ENCODE measurements at places on chromosomes 1 and 21. TPM values are rescaled to one million over a fixed set of nuclear protein-coding genes. Genes with fewer than 3 reads are reported as not detected.

GRCh38 chr1:38773483-38773882 lies 86.1 kb downstream of the RRAGC start:
- DNase-seq = no peak

DNA sequence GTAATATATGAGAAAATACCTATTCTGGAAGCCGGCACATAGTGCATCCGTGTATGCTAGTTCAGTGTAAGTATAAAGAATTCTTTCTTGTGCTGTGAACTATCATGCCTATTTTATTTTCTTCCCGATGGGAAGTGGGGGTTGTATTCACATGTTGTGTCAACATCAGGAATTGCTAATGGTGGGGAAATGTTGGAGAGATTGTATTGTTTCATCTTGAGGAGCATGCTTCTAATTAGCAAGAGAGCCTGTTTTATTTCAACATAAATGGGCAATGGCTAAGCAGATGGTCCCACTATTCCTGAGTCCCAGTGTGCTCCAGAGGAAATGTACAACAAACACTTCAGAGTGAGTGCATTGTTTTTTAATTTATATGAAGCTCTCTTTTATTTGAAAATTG lies 485.2 kb downstream of the PLPP3 start:
- no peak for DNase-seq

DNA sequence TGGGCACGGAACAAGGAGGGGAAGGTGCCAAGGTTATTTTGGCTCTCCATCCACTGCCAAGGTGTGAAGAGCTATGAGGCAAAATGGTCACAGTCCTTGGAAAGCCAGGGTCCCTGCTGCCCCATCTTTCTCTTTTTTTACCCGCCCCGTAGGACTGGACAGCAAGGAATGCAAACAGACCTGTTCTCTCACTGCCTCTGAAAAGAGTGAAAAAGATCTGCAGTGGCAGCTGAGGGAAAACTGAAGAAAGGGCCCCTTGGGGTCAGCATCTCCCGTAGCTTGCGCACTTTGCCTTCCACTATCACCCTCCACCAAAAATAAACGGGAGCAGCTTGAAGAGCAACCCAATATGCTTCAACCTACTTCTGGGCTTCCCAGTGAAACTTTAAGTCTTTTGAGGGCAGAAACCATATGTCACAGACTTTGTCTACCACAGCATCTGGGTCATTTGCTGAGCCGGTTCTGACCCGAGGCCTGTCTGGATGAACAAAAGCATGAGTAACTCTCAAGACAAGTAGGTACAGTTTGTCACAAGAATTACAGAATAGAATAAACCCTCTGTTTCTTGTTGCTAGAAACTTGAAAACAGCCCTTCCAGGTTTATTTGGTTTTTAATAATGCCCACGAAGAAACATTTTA lies 9.4 kb upstream of the KIF14 start:
- DNase-seq = no peak

DNA sequence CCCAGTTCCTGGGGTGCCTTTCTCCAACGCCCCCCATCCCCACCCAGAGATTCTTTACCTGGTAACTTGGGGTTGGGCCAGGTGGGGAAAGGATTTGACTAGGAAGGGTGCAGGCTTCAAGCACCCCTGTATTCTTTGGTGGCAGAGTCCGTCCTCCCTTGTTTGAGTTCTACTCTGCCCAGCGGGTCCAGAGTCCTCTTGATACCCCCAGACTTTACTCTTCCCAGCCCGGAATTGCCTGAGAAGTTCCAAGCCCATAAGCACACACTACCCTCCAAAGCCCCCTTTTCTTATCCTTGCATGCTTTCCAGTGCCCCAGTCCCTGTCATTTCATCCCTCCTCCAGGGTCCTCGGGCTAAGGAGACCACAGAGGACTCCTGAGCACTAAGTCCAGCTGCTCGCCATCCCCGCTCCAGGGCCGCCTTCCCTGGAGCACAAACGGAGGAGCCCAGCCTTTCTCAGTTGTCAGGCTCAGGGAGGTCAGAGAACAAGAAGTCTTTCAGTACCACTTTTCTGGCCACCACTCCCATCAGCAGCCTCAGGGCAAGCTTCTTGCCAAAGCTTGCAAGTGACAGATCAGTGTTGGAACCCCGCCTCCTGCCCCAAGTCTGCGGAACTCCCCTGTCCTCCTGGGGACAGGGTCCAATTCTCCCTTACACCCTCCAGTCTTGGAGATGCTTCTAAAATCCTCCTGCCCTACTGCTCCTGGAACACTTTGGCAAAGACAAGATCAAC lies 12.2 kb downstream of the SLC45A3 start:
- DNase-seq = no peak

- DNase-seq = no peak
These were observed 16.8 kb upstream of the DLGAP3 start for GRCh38 chr1:34946211-34946610.

GRCh38 chr1:47805018-47805417 lies 192.2 kb downstream of the TRABD2B start:
- no peak for DNase-seq

- DNase-seq = no peak
These were observed 635.2 kb downstream of the SMYD3 start for GRCh38 chr1:245871915-245872314.

DNA sequence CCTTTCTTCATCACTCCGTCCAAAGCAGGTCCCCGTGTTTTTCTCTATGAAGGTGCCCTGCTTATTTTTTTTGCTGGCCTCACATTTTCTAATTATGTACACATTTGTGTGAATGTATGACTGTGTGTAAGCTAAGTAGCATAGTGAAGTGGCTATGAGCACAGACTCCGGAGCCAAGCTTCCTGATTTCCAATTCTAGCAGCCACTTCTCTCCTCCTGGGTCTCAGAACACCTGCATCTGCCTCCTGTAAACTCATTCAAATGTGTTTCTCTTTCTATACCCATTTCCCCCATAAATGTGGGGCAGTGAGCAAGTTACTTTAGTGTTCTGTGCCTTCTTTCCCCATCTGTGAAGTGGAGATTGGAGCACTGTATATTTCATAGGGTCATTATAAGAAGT lies 2.1 kb downstream of the SLAMF6 start:
- DNase-seq = no peak

GRCh38 chr1:154158307-154159125 lies 3.6 kb upstream of the NUP210L start:
- DNase-seq = no peak

DNA sequence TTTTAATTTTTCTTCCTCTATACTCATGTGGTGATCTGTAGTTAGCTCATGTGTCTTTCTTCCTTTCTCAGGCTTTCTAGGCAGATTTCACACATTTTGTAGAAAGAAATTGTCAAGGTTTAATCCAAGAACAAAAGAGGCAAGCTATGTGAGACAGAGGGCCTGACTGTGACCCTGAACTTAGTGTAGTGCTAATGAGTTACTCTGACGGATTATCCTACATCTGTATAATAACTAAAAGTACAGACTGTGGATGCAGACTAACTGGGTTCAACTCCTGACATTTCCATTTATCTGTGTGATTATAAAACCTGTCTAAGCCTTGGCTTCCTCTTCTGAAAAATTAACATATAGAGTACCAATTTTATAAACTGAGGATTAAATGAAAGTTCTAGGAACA lies 40.7 kb downstream of the MIGA1 start:
- no peak for DNase-seq

- no peak for DNase-seq
These were observed 161.8 kb upstream of the PDE4B start for GRCh38 chr1:65630855-65631254.

PSRC1 gene
- 67.3 TPM for total RNA-seq

EDARADD gene
- total RNA-seq = 7.0 TPM

HUNK gene
- total RNA-seq = 16.7 TPM

ZBTB21 gene
- total RNA-seq = 17.8 TPM
